ENCODE measurements at places on chromosomes 16 and 17. TPM values are rescaled to one million over a fixed set of nuclear protein-coding genes. Genes with fewer than 3 reads are reported as not detected.

DNA sequence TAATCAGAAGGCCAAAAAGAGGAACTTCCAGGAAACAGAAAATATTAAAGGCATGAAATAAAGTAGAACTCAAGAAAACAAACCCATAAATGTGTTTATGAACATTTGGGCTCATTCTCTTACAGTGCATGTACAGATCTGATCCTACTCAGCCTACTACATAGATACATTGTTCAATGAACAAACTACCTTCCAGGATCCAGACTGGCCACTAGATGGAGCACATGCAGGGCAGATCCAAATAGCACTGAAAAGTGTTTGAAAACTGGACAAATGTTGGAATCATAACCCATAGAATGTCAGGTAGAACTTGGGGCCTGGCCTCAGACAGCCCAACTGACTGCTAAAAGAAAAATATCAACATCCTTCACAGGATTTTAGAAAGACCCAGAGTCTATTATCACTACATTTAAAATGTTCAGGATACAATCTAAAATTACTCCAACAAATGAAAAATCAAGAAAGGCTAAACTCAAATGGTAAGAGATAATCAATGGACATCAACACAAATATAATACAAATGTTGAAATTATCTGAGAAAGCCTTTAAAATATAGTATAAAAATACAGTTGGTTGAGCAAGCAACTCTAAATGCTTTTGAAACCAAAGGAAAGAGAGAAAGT lies 122.4 kb upstream of the NUDT7 start:
- DNase-seq, result no peak

DNA sequence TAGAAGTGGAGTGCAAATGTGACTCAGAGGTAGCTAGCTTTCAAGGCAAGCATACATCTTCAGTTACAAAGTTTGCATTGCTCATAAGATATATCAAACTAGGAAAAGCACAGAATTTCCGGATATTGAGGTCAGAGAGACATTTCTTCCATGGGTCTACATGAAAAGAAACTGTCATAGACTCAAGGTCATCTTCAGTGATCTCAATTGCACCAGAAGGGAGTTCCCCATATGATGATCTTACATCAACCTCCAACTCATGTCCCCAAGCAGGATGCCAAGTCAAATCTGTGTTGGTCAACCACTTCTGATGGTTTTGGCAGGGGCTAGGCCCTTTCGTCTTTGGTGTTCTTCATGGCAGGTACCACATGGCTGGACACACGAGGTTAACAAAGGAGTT lies 459.9 kb upstream of the MAF start:
- DNase-seq, result no peak

- DNase-seq, result no peak
These were observed 109.4 kb downstream of the ZNF423 start for GRCh38 chr16:49746545-49746944.

- DNase-seq, result no peak
These were observed 23.6 kb downstream of the RAB40B start for GRCh38 chr17:82674656-82675475.

DNA sequence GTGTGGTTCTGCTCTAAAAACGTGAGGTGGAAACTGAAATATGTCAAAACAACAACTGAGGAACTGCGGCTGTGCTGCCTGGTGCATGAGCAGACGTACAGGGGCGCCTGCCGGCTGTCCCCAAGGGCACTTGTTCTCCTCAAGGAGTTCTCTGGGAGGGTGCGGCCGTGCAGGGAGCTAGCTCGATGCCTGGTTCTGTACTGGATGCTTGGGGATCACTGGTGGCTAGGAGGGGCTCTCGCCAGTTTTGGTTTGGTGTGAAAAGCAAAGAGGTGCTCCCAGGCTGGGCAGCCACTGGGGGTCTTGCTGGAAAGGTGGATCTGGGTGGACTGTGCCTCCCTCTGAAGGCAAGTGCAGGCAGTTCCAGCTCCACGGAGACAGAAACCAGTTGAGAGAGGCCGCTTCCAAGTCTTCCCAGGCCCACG lies 41.9 kb upstream of the ATP2A3 start:
- DNase-seq, result no peak

DNA sequence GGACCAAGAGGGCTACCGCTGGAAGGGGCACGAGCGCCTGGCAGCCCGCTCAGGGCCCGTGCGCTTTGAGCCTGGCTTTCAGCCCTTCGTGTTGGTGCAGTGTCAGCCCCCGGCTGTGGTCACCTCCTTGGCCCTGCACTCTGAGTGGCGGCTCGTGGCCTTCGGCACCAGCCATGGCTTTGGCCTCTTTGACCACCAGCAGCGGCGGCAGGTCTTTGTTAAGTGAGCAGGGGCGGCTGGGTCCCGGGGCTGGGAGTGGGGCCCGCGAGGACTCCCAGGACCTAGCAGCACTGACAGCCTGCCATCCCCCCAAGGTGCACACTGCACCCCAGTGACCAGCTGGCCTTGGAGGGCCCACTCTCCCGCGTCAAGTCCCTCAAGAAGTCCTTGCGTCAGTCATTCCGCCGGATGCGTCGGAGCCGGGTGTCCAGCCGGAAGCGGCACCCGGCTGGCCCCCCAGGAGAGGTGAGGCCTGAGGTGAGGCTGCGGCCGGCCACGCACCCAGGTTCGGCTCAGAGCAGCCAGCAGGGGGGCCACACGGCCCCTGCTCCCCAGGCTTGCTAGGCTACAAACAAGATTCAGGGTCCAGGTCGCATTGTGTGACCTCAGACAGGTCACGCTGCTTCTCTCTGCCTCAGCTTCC lies 17.4 kb upstream of the MYO15B start:
- DNase-seq, result no peak

DNA sequence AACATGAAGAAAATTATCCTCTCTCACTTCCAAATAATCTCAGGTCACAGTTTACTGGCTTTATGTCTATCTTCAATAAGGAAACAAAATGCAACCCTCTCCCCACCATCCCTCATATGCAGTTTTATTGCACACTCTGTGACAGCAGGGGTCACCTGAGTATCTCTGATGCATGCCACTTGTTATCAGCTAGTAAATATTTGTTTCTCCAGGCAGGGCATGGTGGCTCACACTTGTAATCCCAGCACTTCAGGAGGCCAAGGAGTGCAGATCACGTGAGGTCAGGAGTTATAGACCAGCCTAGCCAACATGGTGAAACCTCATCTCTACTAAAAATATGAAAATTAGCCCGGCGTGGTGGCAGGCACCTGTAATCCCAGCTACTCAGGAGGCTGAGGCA lies 61.1 kb downstream of the ADAMTS18 start:
- no peak for DNase-seq

GRCh38 chr17:11140043-11140442 lies 101.0 kb upstream of the SHISA6 start:
- no peak for DNase-seq

The BICDL2 gene
- not detected for total RNA-seq

The TAOK1 gene
- 62.6 TPM for total RNA-seq

The HEATR9 gene
- total RNA-seq, result not detected

All from pulmonary artery endothelial cell (primary cell).